Activated gamma-delta T cell treated with anti-CD3 and anti-CD28 coated beads, Interleukin-2, amount 50 U/mL, for 16 hours (primary cell): ENCODE measurements at places on chromosomes 2 and 18.

- no peak for DNase-seq
Observed at GRCh38 chr2:242051463-242051862, 181.9 kb downstream of the RTP5 start.

GRCh38 chr2:120798567-120799247 is 63.0 kb downstream of the GLI2 start:
- DNase-seq, result no peak

DNA sequence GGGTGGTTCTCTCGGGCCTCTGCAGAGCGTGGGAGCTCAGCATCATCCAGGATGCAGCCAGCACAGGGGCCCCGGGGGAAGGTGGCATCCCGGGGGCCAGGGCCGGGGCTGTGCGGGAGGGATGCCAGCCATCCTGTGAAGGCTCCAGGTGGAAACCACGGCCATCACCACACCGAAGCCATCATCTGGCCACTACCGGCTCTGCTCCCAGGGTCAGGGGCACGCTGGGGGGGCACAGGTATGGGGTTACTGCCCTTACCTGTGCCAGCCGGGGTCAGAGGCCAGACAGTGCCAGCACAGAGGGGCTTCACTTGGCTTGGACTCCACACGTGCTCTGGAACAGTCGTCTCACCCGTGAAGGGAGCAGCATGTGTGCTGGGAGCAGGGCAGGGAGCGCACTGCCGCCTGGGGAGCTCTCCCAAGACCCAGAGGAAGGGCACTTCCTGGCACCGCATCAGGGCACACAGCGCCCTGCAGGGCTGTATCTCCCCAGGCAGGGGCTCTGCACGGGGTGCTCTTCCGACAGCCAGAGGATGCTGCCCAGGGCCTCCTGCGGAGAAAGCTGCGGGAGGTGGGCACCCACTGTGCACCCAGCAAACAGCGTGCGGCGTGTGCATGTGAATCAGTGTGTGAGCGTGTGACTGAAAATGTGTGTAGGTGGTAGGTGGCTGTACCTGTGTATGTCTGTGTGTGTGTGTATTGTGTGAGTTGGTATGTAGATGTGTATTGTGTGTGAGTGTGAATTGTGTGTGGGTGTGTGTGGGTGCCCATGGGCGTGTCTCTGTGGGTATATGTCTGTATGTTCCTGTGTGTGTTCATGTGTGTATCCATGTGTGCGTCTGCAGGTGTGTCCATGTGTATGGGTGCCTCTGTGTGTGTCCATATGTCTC is 75.0 kb downstream of the PTGR3 start:
- no peak for DNase-seq

DNA sequence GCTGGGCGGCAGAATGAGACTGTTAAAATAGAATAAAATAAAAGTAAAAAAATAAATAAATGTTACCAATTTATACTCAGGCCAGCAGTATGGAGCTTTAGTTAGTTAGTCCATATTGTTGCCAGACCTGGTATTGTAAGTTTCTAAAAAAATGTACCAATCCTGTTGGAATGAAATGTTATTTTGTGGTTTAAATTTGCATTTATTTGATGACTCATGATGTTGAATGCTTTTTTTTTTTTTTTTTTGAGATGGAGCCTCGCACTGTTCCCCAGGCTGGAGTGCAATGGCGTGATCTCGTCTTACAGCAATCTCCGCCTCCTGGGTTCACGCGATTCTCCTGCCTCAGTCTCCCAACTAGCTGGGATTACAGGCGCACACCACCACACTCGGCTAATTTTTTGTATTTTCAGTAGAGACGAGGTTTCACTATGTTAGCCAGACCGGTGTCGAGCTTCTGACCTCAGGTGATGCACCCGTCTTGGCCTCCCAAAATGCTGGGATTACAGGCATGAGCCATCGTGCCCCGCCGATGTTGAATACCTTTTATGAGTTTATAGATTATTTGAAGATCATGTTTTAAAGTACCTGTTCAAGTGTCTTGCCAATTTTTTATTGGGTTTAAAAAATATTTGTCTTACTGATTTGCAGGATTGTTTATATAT is 5.7 kb upstream of the PTPRN start:
- no peak for DNase-seq

GRCh38 chr2:212124598-212124997 is 414.0 kb downstream of the ERBB4 start:
- DNase-seq, result no peak

- no peak for DNase-seq
Observed at GRCh38 chr2:44777537-44777936, 164.0 kb upstream of the SIX3 start.

GRCh38 chr2:21590026-21590690 is 466.4 kb downstream of the TDRD15 start:
- no peak for DNase-seq

GRCh38 chr2:227796045-227796711 is 17.5 kb upstream of the CCL20 start:
- DNase-seq, result no peak

- DNase-seq, result no peak
Observed at GRCh38 chr18:6404834-6405233, 9.9 kb downstream of the L3MBTL4 start.

GRCh38 chr18:35345460-35345921 is 1.3 kb upstream of the ZNF24 start:
- DNase-seq, result no peak

- no peak for DNase-seq
Observed at GRCh38 chr18:13222856-13223281, 4.3 kb downstream of the LDLRAD4 start.

- DNase-seq, result no peak
Observed at GRCh38 chr2:202945497-202945896, 33.4 kb downstream of the CARF start.

DNA sequence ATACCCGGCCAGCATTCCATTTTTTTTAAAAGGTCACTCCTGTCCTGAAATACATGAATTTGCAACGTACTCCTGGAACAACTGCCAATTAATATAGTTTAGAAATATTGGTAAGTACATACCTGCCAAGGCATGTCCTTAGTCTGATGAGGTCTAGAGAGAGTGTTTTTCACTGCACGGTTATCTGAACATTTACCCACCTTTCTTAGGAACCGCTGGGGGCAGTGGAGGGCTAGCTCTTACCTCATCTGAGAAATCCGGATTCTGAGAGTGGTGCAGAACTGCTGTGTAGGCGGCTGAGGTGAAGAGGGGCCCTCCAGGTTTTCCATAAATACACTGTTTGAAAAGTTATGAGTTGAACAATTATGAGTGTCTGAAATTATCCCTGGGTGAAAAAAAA is 133.1 kb upstream of the CCDC195 start:
- no peak for DNase-seq

- no peak for DNase-seq
Observed at GRCh38 chr2:217799563-217800432, 203.0 kb downstream of the TNS1 start.

- DNase-seq, result no peak
Observed at GRCh38 chr2:170576296-170576695, 138.8 kb upstream of the SP5 start.

DNA sequence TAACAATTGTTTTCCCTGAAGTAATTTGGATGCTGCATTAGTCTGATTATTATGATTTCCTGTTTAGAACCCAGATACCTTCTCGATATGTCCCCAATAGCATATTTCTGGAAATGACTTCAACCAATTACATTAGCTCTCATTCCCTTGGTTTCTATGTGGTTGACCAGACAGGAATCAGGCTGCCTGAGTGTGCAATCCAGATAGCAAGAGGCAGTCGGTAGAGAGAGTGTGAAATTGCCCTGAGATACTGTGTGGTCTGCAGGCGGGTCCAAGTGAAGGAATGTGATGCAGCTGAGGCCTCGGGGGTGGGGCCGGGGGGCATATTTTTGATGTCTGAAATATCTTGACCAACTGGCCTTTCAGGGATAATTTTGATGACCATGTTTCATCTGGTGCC is 143.9 kb upstream of the ITGA6 start:
- no peak for DNase-seq

DNA sequence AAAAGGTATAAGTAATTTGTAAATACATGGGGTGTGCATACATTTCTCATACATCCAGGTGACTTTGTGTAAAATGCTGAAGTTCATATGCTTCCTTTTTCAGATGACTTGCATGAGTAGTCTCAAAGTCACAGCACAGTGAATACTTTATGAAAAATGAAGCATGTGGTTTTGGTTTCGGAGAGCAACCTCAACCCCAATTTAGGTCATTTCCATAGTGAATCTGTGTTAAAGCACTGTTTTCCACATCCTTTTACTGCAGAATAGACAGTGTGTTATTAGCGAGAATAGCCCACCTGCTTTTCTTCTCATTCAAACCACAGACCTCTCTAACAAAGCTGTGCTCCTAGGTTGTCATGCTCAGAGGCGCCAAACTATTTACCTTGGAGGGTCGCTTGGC is 204.4 kb upstream of the RASGRP3 start:
- DNase-seq, result no peak

GRCh38 chr2:233367586-233367985 is 13.3 kb downstream of the DGKD start:
- no peak for DNase-seq

GRCh38 chr18:58046794-58047555 is 2.9 kb downstream of the NEDD4L start:
- no peak for DNase-seq

DNA sequence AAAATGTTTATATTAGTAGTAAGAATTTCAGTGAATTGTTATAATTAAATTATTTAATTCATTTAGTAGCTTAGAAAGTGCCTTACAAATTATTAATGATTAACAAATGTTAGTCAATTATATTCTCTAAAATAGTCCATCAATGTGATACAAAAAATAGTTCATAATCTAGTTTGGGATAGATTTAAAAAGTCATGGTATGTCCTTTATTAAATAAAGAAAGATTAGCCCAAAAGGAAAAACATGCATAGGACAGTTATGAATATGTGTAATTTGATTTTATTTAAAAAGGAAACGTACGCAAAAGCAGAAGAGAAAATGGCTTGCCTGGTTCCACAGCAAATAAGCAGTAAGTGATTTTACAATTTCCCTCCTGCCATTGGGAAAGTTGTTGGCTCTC is 768.5 kb downstream of the TRIB2 start:
- no peak for DNase-seq

DNA sequence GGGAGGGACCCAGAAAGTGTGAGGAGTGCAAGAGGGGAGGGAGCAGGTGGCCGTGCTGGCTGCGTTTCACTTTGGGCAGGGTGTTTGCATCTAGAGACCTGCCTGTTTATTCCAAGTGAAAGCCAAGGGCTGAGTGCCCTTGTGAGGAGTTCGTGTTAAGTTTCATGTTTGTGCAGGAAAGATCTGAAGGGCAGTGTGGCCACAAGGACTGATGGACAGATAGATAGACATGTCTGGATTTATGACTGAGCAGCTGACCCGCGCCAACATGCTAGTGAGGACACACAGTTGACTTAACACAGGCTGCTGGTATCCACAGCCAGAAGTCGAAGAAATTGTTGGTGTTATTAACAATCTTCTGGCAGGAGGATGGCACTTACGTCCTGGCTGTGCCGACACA is 387.6 kb upstream of the TNP1 start:
- DNase-seq, result no peak

GRCh38 chr18:31512203-31512764 is 14.3 kb downstream of the DSG2 start:
- DNase-seq, result no peak

DNA sequence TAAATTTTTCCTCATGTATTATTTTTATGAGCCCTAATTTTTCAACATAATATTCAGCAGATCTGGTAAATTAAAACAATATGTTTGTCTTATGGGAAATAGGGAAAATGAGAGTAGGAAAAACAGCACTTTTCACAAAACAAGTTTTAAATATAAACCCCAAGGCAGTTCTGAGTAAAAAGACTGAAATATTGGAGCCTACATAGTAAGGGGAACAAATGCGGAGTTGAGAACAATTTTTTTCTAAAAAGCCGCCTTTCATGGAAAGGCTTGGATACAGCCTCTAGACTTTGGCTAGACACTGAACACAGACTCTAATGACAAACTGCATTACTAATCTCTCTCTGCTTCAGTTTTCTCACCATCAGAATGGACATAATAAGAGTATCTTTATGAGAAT is 174.1 kb downstream of the NOL4 start:
- no peak for DNase-seq

- no peak for DNase-seq
Observed at GRCh38 chr2:23900541-23901322, 26.2 kb downstream of the ATAD2B start.

- DNase-seq, result no peak
Observed at GRCh38 chr2:199984755-199985154, 29.4 kb downstream of the MAIP1 start.

- no peak for DNase-seq
Observed at GRCh38 chr18:25033747-25034471, 318.1 kb downstream of the ZNF521 start.

GRCh38 chr18:61965311-61965710 is 72.5 kb upstream of the RNF152 start:
- no peak for DNase-seq

GRCh38 chr18:5488844-5489243 is 55.0 kb downstream of the EPB41L3 start:
- no peak for DNase-seq

DNA sequence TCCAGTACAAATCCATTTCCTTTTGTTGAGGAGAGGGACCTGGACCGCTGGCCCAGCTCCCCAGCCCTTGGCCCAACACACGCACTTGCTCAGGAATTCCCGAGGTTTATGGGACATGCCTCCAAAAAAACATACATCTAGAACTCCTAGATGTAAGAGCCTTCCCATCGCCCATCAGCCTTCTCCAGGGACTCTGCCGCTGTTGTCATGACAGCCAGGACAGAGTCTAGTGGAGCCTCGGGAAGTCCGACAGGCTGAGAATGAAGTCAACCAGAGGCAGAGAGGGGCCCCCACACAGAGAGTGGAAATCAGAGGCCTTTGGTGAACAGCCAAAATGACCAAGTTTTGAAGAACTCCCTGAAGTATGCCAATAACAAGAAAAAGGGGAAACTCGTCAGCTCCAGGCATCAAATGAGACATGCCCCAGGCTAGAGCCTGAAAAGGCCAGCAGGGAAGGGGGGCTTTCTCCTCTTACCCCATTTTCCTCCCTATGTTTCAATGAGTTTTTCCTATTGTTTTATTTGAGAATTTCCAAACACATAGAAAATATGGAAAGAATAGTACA is 43.2 kb upstream of the CAB39 start:
- no peak for DNase-seq

- no peak for DNase-seq
Observed at GRCh38 chr2:24830786-24831185, 37.6 kb downstream of the CENPO start.

- DNase-seq, result no peak
Observed at GRCh38 chr2:133885847-133886246, 317.6 kb upstream of the NCKAP5 start.

GRCh38 chr18:37006742-37007141 is 177.8 kb downstream of the KIAA1328 start:
- no peak for DNase-seq

DNA sequence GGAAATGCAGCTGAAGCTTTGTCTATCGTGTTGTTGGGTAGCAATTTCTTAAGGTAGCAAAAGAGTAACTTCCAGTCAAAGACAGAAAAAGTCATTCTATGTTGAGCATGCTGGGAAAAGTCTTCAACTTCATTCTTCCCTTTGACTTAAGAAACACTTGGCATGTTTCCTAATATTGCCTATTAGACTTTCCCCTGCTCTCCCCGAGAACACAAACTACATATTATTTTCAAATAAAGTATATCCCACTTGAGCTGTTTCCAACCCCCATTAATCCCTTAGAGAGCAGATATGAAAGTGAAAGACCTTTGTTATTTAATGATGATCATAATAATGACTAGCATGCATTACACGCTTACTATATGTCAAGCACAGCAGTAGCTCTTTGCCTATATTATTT is 136.0 kb upstream of the SPOPL start:
- no peak for DNase-seq

GRCh38 chr2:113014067-113014466 is 8.8 kb downstream of the IL36A start:
- DNase-seq, result no peak
